ENCODE measurements at places on chromosomes 3 and 15.

- DNase-seq, result no peak
Observed at GRCh38 chr15:90191344-90191687, 9.8 kb upstream of the SEMA4B start.

- DNase-seq, result no peak
Observed at GRCh38 chr3:71119171-71119570, 464.4 kb downstream of the FOXP1 start.

DNA sequence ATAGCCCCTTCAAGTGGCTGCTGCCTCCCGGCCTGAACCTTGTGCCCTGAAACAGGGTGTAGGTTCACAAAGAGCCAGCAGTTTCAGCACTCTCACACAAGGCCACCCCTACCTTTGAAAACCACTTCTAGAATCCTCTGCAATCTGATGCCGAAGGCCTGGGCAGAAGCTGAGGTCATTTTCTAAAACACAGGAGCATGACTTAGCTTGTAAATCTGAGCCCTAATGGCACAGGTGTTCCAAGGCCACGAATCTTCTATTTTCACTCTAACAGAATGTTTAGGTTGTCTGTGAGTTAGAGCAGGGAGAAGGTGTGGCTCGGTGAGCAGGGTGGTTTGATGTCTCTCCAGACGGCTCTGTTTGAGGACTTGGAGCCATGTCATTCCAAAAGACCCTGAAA, 62.3 kb downstream of the SYNM start:
- no peak for DNase-seq

DNA sequence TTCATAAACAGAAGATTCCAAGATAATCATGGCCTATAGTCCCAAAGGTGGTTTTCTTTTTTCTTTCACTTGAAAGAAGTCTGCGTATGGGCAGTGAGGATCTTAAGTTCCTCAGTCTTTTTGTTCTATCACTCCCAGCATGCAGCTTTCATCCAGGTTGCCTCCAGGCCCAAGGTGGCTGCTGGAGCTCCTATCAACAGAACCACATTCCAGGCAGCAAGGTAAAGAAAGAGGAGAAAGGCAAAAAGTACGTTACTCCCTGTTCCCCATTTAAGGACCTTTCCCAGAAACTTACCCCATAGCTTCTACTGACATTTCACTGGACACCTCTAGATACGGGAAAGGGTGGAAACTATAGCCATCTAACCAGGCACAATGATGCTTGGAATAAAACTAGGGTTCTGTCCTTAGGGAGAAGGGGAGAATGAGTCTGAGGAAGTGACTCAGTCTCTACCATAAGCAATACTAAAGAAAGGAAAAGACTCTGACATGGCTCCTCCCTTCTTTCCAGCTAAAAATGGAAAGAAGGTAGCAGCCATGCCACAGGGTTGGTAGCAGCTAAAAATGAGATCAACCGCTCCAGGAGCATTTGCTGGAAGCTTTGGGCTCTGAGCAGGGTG, 313.9 kb upstream of the NR2E3 start:
- no peak for DNase-seq

DNA sequence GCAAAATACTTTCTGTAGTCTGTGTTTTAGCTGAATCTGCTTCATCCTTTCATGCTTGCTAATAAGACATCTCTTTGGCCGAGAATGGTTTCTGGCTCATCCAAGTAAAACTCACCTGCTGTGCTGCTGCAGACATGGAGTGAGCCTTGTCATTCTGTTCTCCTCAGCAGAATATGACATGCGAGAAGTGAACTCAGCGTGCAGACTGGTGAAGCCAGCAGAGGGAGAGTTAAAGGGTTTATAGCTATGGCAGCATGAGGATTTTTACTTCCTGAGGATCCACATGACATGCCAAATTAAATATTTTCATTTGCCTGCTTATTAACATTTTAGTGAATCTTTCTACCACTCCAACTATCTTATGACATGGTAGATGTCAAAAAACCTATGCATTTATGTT, 658.4 kb upstream of the NECTIN3 start:
- DNase-seq, result no peak
